ENCODE measurements at places on chromosomes 6 and 20. TPM values are rescaled to one million over a fixed set of nuclear protein-coding genes. Genes with fewer than 3 reads are reported as not detected.

Gene MCCD1
- not detected for total RNA-seq

Gene TFAP2A
- total RNA-seq, result not detected

Gene SLC22A16
- total RNA-seq, result not detected

Gene MRPL18
- total RNA-seq, result 91.3 TPM

Gene SLC17A2
- not detected for total RNA-seq

Gene RBM12
- total RNA-seq, result 119 TPM

Gene DNAH8
- total RNA-seq, result not detected

Gene TBX18
- not detected for total RNA-seq

Gene RBM39
- 333 TPM for total RNA-seq

Gene FKBP5
- 79.5 TPM for total RNA-seq

Gene SEMG2
- not detected for total RNA-seq

- no peaks in the 10 kb centered on the region for H3K36me3 ChIP-seq
- DNase-seq, result no peak
- H3K4me1 ChIP-seq, result peaks cover 4% of the 10 kb centered on the region
- peaks cover 4% of the 10 kb centered on the region for H3K27me3 ChIP-seq
- no peak overlapping the region for H3K27ac ChIP-seq
Measured at GRCh38 chr6:148441454-148441911, 98.8 kb downstream of the SASH1 start.

GRCh38 chr6:3405182-3405518 lies 51.7 kb downstream of the SLC22A23 start:
- H3K4me1 ChIP-seq, result no peaks in the 10 kb centered on the region
- H3K27ac ChIP-seq, result no peak overlapping the region
- H3K4me3 ChIP-seq, result no peak overlapping the region

GRCh38 chr20:24406251-24406650 lies 63.2 kb upstream of the SYNDIG1 start:
- peaks cover 7% of the 10 kb centered on the region for H3K36me3 ChIP-seq
- DNase-seq, result no peak
- no peaks in the 10 kb centered on the region for H3K27me3 ChIP-seq
- H3K4me3 ChIP-seq, result no peak overlapping the region
- H3K4me1 ChIP-seq, result peaks cover 19% of the 10 kb centered on the region

- no peaks in the 10 kb centered on the region for H3K36me3 ChIP-seq
- H3K27ac ChIP-seq, result peak overlapping the region; percentile 58
- peaks cover 19% of the 10 kb centered on the region for H3K4me1 ChIP-seq
- no peak for DNase-seq
- peaks cover 5% of the 10 kb centered on the region for H3K27me3 ChIP-seq
Measured at GRCh38 chr6:26295691-26296555, 69.1 kb upstream of the BTN3A2 start.

DNA sequence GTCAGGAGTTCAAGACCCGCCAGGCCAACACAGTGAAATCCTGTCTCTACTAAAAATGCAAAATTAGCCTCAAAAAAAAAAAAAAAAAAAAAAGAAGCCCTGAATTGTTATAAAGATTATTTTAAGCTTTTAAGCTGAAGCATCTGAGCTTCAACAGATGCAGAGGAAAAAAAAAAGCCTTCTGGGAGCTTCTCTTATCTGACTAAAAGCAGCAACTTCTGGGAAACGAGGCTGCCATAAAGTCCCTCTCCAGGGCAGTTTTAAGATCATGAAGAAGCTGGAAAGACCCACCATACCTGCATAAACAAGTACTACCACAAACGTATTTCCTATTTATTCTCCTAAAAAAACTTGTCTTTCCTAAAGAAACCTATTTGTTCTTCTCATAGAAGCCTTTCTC lies 3.6 kb downstream of the SERINC3 start:
- H3K4me1 ChIP-seq, result peaks cover 50% of the 10 kb centered on the region
- H3K4me3 ChIP-seq, result no peak overlapping the region
- H3K27me3 ChIP-seq, result no peaks in the 10 kb centered on the region
- H3K36me3 ChIP-seq, result peaks cover 13% of the 10 kb centered on the region
- no peak overlapping the region for H3K27ac ChIP-seq

GRCh38 chr20:43959079-43959919 lies 44.6 kb downstream of the TOX2 start:
- peaks cover 47% of the 10 kb centered on the region for H3K27me3 ChIP-seq
- H3K27ac ChIP-seq, result peak overlapping the region; percentile 5
- H3K4me3 ChIP-seq, result peak overlapping the region; percentile 6

- peaks cover 18% of the 10 kb centered on the region for H3K4me1 ChIP-seq
- H3K4me3 ChIP-seq, result no peak overlapping the region
- no peak overlapping the region for H3K27ac ChIP-seq
- H3K36me3 ChIP-seq, result peaks cover 6% of the 10 kb centered on the region
- no peaks in the 10 kb centered on the region for H3K27me3 ChIP-seq
- DNase-seq, result no peak
Measured at GRCh38 chr20:5833309-5833941, 83.2 kb downstream of the SHLD1 start.

DNA sequence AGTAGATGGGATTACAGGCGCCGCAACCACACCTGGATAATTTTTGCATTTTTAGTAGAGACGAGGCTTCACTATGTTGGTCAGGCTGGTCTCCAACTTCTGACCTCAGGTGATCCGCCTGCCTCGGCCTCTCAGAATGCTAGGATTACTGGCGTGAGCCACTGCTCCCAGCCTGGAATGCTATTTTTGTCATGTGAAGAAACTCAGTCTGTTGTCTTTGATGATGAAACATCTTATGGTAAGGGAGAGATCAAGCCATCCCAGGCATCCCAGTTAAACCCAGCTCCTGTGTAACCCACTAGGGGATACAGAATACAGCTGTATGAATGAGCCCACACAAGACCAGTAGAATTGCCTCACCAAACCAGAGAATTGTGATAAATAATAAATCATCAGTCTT lies 83.6 kb upstream of the RBM24 start:
- no peak overlapping the region for H3K4me3 ChIP-seq
- no peaks in the 10 kb centered on the region for H3K4me1 ChIP-seq
- H3K27ac ChIP-seq, result no peak overlapping the region
- no peaks in the 10 kb centered on the region for H3K36me3 ChIP-seq
- DNase-seq, result no peak

- no peak overlapping the region for H3K27ac ChIP-seq
- DNase-seq, result no peak
- peaks cover 25% of the 10 kb centered on the region for H3K4me1 ChIP-seq
- H3K27me3 ChIP-seq, result no peaks in the 10 kb centered on the region
Measured at GRCh38 chr6:160005861-160006540, 37.1 kb downstream of the IGF2R start.

DNA sequence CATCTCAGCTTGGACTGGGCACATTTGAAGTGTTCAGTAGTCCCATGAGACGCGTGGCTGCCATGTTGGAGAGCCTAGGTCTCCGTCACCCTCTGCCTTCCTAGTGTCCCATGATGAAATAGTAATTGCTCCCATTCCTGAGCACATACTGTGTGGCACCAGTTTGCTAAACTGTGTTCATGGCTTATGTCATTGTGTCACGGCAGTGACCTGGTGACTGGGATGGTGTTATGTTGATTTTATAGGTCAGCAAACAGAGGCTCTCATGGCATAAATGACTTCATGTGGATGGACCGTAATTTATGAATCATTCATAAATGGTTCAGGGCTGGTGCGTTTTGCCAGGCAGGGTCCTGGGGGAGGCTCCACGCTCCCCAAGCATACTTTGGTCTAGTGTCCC lies 3.8 kb downstream of the BCAS4 start:
- peaks cover 7% of the 10 kb centered on the region for H3K36me3 ChIP-seq
- H3K4me3 ChIP-seq, result no peak overlapping the region
- H3K27me3 ChIP-seq, result no peaks in the 10 kb centered on the region
- peaks cover 23% of the 10 kb centered on the region for H3K4me1 ChIP-seq
- H3K27ac ChIP-seq, result no peak overlapping the region
- DNase-seq, result no peak

Measured in activated CD8-positive, alpha-beta T cell treated with anti-CD3 and anti-CD28 coated beads, Interleukin-2, amount 10 ng/mL, durations not matched to agents 7 days and 5 days (primary cell).